ENCODE measurements at places on chromosomes 5 and 9.

- DNase-seq, result no peak
These were observed 46.2 kb downstream of the F2RL2 start for GRCh38 chr5:76576996-76577395.

DNA sequence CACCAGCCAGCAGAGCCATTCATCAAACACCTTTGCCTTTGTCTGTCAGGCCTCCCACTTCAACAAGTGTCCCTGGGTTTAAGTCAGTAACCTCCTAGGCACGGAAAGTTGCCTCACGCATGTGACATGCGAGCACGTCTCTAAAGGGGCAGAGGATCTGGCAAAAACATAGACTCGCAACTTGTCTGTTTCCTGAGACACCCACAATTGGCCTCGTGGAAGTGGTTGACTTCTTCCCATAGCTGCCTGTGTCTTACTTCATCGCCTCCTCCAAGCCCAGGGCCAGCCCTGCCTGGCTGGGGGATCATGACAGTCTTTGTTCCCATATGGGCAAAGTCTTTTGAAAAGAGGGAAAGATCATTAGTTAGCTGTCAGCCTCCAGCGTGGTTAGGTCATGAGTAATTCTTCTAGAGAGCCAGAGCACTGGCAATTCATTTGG lies 35.5 kb upstream of the GLRX start:
- DNase-seq, result peak; percentile 36

GRCh38 chr9:107270082-107270481 lies 13.0 kb upstream of the RAD23B start:
- DNase-seq, result no peak

DNA sequence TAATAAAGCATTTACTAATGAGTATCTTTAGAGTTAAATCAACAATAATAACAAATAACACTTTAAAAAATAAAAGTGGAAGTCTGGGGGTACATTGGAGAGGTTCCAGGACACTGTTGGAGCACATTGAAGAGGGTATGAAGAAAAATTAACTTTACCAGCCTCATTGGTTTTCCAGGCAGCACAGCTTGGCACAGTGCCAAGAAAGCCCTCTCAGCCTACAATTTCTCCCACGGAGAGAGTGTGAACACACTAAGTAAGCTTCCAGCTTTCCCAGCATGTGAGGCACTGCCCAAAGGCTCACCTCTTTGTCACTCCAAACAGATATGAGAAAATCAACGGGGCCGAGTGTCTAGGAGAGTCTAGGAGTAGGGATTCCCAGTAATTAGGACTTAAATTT lies 1912.8 kb upstream of the NUDT12 start:
- no peak for DNase-seq

DNA sequence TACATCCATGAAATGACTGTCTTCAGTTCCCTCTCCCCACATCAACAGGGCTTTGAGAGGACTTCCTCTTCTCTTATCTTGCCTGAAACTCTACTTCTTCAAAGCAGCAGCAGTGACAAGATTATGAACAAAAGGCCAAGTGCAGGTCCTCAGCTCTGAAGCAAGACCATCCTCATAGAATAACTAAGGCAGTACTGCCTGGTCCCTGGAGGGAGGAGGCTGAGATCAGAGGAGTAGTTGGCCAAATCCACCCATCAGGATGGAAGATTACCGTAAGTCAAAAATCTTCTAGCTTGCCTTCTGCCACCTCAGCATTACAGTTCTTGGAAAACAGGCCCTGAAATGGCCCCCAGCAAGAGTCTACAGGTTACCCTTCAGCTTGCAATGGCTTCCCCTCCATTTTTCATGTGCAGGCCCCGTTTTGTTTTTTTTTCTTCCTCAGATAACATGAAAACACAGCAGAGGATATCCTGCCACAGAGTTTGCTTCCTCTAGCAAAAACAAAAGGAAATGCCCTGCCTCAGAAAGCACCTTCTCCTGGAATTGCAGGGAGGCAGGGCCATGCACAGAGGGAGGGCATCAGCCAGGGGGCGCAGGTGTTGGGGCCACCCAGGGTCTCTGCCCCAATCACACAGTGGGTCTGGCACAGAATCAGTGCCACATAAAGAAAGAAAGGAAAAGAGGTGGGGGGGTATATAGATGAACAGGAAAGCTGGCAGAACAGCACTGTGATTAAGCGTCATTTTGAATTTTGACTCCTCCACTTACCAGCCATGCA lies 40.0 kb downstream of the KLHL3 start:
- no peak for DNase-seq

GRCh38 chr5:158017469-158017868 lies 158.5 kb upstream of the CLINT1 start:
- no peak for DNase-seq

DNA sequence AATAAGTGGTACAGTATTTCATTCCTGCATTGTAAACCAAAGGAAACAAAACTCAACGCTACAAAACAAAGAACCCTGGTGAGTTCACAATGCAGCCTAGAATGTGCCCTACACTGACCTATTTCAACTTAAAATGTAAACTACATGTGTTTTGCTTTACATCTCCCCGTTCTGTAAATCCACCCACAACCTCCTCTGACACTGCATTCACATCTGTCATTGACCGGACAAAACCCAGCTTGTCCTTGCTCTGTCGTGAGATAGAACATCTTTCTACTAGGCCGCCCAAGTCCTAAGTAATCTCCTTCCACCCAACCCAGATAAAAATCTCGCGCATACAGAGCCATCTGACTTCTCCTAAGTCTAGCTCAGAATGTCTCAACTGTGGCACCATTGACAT lies 6.1 kb upstream of the VLDLR start:
- no peak for DNase-seq

GRCh38 chr5:2917524-2917923 lies 166.0 kb upstream of the IRX2 start:
- DNase-seq, result no peak

- no peak for DNase-seq
These were observed 324.5 kb downstream of the GADD45G start for GRCh38 chr9:89929315-89929672.

DNA sequence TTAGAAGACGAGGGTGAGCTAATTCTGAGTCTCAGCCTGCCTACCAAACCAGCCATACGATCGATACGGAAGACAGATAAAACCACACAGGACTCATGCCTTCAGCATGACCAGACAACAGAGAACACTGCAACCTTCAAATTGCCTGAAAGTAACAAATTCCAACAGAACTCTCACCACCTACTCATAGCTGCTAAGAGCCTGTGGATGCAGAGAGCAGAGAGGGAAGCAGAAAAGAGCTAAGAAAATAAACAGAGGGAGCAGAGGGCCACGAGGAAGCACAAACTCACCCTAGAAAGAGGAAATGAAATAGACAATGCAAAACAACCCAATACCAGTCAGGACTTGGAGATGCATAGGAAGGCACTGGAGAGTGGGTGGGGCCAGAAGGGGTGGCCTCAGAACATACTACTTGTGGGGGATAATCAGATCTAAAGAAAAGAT lies 86.7 kb upstream of the TAS2R1 start:
- DNase-seq, result no peak

DNA sequence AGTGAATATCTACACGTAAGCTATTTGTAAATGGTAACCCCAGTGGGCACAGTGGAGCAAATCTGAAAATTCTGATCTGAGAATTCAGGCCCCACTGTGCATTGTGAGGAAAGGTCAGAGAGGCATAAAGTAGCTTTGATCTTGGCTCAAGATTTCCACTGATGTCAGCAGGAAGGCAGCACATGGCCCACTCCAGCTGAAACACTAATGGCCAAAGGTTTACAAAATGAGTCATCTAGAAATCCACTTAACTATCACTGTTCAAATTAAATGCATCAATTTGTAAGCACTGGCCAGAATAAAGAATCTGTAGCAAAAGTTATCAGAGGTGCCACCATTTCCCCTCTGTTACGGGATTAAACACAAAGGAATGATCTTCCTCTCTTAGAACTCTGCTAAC lies 191.6 kb downstream of the C9orf152 start:
- peak; percentile 10 for DNase-seq

- no peak for DNase-seq
These were observed 166.4 kb upstream of the SMIM23 start for GRCh38 chr5:171619196-171619595.

DNA sequence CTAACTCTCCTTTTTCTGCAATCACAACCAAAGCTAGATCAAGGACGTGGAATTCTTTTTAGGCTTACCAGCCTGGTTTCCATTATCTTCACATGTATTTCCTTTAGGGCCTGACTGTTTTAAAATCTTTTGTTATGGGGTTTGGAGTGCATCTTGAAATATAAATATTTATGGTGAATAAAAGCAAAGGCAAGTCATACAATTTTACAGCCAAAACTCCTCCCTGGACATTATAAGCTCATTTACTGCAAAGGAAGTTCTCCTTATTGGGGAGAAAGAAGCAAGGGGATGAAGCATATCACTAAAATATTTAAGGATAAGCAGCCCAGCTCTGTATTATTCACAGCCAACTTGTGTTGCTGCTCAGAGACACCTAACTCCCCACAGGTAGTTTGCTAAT lies 132.2 kb upstream of the TARS1 start:
- DNase-seq, result no peak

GRCh38 chr9:135985889-135986288 lies 24.7 kb upstream of the UBAC1 start:
- DNase-seq, result no peak

- DNase-seq, result peak; percentile 26
These were observed 548.1 kb upstream of the C9orf72 start for GRCh38 chr9:28121366-28121765.

DNA sequence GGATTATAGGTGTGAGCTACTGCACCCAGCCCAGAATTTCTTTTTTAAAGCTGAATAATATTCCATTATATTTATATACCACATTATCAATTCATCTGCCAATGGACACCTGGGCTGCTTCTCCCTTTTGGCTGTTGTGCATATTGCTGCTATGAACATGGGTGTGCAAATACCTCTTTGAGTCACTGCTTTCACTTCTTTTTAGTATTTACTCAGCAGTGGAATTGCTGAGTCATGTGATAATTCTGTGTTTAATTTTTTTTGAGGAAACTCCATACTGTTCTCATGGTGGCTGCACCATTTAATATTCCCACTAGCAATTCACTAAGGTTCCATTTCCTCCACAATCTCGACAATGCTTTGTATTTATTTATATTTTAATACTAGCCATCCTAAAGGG lies 36.1 kb upstream of the KIF4B start:
- DNase-seq, result no peak

DNA sequence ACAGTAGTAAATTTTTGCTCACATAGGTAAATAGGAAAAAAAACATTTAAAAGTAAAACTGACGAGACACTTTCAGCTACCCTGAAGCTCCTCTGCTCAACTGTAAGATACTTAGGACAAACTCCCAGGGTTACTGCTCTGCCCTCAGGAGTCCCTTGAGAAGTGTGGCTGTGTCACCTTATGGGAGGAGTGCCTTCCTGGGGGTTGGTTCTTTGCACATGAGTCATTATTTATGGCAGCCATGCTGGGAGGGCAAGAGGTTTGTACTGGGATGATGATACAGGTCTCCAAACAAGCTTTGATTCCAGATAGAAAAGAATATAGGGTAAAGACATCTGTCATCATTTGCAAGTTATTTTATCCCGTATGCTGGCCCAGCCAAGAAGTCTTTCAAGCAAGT lies 45.9 kb downstream of the TTC1 start:
- DNase-seq, result no peak

DNA sequence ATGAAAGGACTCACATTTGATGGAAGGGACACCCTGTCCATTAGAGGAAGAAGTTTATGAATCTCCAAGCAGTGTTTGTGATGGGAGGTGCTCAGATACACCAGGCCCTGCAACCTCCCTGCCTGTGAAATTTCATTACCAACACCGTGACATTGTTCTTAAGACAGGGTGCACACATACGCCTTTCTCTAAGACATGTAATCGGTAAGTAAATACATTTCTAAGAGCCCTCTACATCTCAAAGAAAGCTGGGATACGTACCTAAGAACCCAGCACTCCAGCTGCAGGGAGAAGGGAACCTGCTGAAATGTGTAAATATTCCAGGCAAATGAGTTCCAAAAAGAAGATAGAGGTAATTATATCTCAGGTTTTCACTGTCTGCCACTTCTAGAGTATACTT lies 125.0 kb upstream of the APC start:
- DNase-seq, result no peak

DNA sequence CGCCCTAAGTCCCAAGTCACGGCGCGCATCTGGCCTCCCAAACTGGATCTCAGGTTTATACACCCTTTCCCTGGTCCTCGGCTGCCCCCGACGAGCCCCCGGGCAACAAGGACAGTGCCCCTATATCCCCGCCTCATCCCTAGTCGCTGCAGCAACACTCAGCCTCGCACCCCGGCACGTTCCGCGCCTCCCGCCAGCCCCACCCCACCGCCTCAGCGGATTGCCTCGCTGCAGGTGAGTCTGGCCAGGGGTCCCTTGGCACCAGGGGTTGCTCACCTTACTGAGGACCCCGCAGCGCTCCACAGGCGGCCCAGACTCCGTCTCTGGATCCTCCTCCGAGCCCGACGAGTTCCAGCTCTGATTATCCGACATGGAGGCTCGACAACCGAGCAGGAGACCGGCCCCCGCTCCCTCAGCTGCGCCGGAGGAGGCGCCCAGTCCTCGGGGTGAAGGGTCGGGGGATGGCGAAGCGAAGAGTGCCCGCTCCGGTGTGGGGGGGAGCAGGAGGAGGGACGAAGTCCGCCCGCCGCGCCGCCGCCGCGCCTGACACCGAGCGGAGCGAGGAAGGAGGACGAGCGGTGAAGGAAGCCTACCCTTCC lies 494 bp downstream of the CERT1 start:
- DNase-seq, result peak; percentile 56

DNA sequence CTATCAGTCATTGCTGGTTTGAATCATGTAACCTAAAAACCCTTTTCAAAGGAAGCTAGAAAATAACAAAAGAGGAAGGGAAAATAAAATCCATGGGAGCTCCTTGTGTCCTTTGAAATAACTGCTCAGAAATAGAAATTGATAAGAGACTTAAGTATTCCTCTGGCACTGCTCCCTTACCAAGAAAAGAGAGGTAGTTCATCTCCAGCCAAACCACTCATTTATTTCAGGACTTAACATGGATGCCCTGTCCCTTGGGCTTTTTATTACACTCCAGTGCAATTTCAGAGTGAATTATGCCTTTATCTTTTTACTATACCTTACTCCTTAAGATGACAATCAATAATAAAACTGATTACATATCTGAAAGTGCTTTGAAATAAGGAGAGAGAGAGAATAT lies 61.0 kb downstream of the MUSK start:
- no peak for DNase-seq

DNA sequence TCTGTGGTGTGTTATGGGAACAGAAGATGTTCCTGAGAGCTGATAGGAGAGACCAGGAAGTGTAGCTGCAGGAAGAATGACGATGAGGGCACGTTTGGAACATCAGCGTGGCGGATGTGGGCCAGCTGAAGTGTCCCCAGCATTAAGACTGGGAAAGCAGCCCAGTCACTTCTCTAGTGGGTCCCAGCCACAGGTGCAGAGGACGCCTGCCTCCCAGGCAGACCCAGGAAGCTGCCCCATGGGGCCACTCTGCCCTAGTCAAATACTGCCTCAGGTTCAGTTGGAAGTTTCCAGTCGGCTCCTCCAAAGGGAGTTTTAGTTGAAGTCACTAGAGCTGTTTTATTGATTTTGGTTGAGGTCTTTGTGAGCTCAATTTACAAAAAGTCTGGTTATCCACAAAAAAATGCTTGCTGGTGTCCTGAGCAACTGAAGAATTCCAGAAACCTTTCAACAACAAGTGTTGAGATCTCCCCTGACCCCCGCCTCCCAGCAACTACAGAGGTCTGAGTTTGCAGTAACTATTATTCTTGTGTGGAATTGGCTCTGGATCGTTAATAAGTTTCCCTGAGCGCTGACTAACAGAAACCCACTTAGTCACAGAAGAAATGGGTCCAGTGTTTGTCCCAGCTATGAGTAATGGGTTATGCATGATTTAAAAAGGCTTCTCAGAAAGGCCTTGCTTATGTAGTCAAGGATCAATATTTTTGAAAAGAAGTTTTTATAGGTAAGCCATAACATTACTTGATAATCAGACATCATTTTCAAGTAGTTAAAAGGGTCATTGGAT lies 294.1 kb downstream of the FANCC start:
- no peak for DNase-seq
